Stimulated activated naive CD4-positive, alpha-beta T cell (primary cell): ENCODE measurements at places on chromosomes 6 and 20.

- no peak for DNase-seq
Observed at GRCh38 chr20:18527836-18528235, 20.1 kb downstream of the SEC23B start.

- DNase-seq: no peak
Observed at GRCh38 chr6:22457996-22458395, 111.4 kb upstream of the HDGFL1 start.

DNA sequence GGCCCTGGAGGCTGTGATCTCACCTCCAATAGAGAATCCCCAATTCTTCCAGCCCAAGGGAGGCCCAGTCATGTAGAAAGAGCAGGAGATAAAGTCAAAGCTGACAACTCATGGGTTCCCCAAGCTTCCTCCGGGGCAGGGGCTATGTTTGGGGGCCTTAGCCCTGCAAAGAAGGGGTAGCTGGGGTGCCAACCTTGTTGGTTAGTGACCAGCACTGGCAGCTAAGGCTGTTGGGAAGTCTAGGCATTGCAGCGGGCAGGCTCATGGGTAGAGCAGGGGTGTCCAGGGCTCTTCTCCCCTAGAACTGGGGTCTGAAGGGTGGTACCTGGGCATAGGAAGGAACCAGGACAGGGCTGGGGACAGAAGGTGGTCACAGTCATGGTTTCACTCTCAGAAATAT lies 36.4 kb downstream of the TGM2 start:
- DNase-seq: no peak

- no peak for DNase-seq
Observed at GRCh38 chr20:47684306-47685080, 100.8 kb downstream of the SULF2 start.

GRCh38 chr20:44720997-44721784 lies 6.0 kb downstream of the CCN5 start:
- DNase-seq: no peak

GRCh38 chr6:169082817-169083507 lies 170.7 kb downstream of the THBS2 start:
- DNase-seq: no peak

GRCh38 chr6:142297996-142298753 lies 3.6 kb upstream of the ADGRG6 start:
- no peak for DNase-seq

- no peak for DNase-seq
Observed at GRCh38 chr6:132964868-132965382, 150.6 kb downstream of the RPS12 start.

- no peak for DNase-seq
Observed at GRCh38 chr6:170038251-170038650, 252.6 kb downstream of the DLL1 start.

GRCh38 chr6:3868544-3868943 lies 19.4 kb downstream of the FAM50B start:
- DNase-seq: no peak

DNA sequence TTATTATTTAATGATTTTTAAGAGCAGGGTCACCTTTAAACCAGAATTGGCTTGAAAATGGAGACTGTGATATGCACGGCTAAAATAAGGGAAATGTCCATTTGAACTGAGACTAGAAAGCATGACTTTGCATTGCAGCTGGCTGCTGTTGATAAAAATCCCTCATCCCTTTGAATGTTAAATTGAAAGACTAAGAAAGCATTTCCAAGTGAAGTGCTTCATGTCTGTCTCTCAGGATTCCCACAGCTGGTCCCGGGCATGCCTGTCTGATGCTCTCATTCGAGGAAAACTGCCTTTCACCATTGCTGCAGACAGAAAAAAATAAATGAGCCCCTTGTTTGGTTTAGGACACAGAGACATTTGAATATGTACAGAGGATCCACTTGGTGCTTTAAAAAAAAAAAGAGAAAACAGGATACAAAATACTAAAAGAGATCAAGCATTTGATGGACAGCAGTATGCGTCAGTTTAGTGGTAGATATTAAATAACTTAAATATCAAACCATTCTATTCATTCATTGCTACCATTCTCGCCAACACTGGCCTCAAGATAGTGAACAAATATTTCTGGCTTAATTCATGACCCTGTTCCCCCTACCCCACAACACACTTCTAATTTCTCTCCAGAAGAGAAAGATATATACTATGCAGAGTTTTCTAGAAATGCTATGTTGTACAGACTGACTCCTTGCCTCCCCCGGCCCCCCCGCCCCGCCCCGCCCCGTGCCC lies 55.0 kb downstream of the TBC1D7 start:
- DNase-seq: no peak

- DNase-seq: no peak
Observed at GRCh38 chr6:105817370-105817769, 268.8 kb upstream of the PRDM1 start.

GRCh38 chr20:49446808-49447207 lies 35.7 kb downstream of the KCNB1 start:
- DNase-seq: no peak
